ENCODE measurements at places on chromosomes 13 and 19.

- no peak for DNase-seq
Observed at GRCh38 chr13:77431449-77431848, 104.1 kb upstream of the SCEL start.

DNA sequence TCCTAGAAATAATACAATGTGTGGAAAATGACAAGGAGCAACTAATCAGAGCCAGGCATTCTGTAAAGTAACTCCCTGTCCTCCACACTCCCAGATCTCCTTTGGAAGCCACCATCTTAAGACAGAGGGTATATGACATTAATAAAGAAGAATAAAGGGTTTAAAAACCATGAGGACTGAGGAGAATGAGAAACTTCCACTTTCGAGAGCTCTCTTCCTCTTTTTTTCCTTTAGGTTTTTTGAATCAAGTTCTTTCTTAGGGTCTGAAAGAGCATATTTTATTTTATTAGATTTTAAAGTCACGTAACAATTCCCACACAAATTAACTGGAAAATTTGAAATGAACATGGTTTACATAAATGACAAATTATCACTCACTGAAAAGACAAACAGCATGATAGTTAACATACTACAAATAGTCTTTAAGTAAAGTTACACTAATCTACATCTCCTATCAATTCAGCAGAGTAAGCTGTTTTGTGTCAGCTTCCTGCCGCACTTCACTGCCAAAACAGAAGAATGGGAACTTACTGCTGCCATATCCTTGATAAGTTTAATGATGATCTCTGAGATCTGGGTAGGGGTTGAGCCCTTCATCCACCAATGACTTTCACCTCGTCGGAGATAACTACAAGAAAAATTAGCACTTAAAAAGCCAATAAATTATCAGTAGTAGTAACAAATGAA, 38.6 kb upstream of the FBXL3 start:
- DNase-seq = no peak

DNA sequence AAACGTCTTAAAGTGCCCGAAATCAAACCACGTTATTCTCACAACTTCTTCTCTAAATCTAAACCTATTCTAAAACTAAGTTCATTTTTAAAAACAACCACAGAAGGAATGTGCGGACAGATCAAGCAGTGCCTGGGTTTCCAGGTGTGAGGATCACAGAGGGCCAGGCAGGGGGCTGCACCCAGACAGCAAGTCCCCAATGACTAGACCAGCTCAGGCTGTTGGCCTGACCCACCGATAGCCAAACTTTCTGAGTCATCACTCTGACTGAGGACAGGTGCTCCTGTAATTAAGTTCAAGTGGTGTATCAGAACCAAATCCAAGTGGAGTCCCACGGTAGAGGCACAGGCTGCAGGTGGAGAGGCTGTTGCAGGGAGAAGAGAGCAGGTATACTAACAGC, 37.6 kb upstream of the EPHX3 start:
- DNase-seq = no peak

DNA sequence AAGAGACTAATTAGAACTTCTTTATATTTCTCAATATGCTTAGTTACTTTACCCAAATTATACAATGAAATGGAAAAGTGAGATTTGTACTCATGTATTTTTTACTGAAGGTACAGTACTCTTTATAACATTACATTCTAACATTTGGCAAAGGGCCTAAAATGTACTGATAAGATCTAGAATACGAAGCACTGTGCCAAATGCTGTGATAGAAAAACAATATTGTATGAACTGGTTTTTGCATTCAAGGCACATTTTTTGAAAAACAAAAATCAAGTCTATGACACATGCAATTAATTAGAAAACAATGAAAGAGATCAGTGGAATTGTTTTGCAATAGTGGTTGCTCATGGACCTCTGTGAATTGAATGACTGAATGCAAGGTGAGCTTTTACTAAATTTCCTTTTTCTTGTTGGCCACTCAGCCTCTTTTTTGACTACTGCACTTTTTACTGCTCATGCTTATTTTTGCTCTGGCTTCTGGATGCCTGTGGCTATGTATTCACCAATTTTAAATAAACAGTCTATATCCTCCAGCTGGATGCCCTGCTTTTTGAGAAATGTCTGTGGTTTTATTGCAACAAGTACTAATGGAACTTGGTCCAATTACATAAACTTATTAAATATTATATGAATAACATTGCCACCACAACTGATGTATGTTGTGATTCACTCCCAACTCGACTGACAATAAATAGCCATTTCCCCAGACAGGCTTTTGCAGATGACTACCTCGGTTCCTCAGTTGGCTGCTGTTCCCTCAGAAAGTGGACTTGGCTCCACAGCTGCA, 41.4 kb upstream of the OBI1 start:
- no peak for DNase-seq

GRCh38 chr13:85347251-85347650, 452.0 kb downstream of the SLITRK6 start:
- DNase-seq = no peak

GRCh38 chr19:42175952-42176648, 41.4 kb downstream of the DEDD2 start:
- no peak for DNase-seq

DNA sequence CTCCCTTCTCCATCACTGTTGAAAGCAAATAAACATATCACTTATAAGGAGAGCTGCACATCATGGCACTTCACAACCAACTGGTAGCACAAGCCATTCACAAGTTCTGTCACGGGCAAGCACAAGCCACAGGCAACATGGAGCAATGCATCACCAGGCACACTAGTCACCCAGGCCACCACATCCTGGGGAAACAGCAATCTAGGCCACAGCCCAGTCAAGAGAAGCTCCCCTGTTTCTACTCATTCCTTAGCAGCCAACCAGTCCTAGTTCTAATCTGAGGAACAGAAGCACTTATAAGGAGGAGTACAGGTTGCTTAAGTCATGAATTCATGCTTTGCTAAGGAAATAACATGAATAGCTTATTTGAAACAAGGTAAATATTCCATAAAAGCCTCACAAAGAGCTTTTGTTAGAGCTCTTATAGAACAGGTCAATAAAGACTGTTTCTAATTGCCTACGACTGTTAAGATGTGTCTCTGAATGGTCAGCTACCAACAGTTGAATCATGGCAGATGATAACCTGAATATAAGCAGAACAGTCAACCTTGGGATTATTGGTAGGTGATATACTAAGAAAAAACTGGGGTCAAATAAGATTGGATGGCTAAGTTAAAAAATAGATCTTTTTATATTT, 169.0 kb downstream of the TBC1D4 start:
- DNase-seq = no peak

DNA sequence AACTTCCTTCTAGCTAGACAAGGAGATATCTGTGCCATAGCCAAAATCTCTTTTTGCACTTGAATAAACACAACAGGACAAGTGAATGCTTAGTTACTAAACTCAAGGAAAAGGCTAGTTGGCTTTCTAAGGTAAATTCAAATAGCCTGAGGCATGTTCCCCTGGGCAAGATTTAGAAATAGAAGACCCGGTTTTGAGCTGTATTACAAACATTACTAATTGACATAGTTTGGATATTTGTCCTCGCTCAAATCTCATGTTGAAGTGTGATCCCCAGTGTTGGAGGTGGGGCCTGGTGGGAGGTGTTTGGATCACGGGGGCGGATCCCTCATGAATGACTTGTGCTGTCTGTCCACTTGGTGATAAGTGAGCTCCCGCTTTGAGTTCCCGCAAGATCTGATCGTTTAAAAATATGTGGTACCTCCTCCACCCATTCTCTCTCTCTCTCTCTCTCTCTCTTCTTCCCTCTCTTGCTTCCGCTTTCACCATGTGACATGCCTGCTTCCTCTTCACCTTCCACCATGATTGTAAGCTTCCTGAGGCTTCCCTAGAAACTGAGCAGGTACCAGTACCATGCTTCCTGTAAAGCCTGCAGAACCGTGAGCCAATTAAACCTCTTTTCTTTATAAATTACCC, 3.9 kb upstream of the KBTBD6 start:
- DNase-seq = no peak

DNA sequence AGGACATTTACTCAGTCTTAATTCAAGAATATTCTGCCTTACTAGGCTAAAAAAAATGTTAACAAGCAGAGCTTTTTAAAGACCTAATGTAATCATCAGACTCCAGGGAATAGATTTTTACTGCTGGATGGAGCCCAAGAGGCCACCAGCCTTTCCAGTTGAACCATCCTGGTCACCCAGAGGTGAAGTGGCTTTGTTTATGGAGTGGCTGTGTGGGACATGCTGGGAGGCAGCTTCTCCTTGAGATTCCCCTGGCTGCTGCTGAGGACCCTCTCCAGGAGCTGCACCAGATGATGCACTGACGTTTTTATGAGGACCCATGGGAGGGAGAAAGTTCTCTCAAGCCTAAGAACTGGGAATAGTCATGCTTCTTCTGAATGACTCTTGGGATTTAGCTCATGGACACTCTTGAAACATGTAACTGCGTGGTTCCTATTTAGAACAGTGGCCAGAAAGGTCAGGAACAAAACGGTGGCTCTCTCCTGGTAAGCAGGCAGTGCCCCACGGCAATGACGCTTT, 205.9 kb upstream of the MIR17HG start:
- no peak for DNase-seq

- no peak for DNase-seq
Observed at GRCh38 chr13:94394723-94395122, 84.8 kb downstream of the DCT start.

GRCh38 chr13:106246242-106246641, 289.2 kb downstream of the EFNB2 start:
- DNase-seq = no peak

GRCh38 chr13:98315466-98315865, 138.4 kb upstream of the RNF113B start:
- DNase-seq = no peak
